ENCODE measurements at places on chromosomes 16 and 17.

DNA sequence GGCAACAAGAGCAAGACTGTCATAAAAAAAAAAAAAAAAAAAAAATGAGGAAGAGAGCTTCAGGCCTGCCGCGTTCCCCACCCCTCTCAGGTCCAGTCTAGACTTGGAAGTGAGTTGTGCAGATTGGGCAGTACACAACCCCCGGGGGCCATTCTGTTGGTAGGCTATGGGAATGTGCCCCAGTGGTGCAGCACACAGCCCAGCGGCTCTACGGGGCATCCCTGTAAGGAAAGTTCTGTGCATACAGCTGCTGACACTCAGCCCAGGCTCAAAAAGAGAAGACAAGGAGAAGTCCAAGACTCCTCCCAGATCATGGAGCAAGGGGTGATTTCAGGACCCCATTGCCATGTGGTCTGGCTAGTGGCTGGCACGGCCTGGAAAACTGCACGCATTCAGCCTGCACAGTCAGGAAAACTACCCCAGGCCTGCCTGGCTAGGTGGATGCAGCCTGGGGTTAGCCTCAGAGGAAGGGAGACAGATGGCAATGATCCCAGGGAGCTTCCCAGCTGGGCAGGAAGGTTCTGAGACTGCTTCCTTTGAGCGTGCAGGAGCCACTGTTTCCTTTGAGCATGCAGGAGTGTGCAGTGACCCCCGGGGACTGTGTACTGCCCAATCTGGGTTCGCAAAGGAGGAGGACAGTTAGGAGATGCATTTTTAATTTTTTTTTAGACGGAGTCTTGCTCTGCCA, 44.8 kb downstream of the PECAM1 start:
- no peak for DNase-seq

- DNase-seq: no peak
These were observed 664.5 kb upstream of the SALL1 start for GRCh38 chr16:51815523-51815922.

DNA sequence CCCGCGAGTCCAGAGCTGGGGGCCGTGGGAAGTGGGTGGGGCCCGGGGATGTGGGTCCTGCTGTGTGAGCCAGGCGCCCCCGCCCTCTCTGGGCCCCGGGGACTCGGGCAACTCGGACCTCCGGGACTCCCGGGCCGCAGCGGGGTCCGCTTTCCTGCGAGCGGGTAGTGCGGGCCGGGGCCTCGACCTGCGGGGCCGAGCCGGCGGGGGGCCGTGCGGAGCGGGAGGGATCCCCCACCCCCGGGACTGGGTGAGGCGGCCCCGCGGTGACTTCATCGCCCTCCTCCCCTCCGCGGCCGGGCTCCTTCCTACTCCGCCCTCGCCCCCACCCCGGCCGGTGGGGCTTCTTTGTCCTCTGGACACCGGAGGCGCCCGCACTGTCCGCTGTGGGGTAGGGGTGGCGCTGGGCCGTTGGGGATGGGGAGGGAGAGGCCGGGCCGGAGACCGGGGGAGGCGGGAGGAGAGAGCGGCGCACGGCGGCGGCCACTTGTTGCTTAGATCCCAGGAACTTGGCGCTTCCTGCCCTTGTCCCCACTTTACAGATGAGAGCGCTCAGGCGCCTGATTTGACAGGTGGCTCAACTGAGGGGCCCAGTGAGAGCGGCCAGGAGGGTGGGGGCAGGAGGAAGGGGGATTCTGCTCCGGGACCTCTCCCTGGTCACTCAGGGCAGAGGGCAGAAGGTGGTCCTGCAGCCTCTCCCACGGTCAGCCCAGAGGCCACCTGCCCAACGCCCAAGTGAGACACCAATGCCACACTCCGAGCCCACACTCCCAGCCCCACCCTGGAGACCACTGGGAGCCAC, 874 bp downstream of the CMTM3 start:
- DNase-seq: peak; percentile 33

GRCh38 chr16:56300242-56300623, 108.9 kb downstream of the GNAO1 start:
- DNase-seq: no peak

GRCh38 chr17:66353937-66354401, 51.6 kb downstream of the PRKCA start:
- DNase-seq: no peak

DNA sequence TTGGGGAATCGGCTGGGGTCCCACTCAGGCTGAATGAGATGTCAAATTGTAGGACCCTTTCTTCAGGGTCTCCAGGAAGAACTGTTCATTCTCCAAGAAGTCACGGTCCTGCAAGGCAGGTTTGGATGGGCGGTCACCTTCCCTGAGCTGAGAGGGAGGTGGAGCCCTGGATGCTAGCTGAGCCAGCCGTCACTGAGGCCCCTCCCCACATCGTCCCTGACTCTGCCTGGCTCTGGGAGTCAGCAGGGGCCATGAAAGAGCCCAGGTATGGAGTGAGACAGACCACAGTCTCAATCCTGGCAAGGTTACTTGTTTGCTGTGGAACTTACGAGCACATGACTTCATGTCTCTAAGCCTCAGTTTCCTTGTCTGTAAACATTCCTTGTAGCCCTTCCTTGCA, 6.0 kb upstream of the MRPL38 start:
- no peak for DNase-seq

- DNase-seq: no peak
These were observed 154.7 kb downstream of the ZNF423 start for GRCh38 chr16:49701065-49701685.

DNA sequence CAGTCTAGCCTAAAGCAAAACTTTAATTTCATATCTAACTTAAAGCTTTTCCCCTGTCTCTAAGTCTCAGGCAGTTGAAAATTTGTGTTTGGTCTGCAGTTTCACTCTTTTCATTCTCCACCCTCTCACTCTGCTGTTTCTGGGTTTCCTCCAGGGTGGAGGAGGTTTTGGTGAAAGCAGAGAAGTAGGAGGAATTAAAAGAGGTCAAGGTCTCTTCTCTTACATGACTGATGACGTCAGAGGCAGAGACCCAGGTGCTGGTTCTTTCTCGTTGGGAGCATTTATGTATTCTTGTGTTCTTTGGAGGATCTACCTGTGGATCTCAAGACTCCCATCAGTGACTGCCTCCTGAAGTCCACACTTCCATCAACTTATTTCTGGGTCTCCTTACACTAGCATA, 2.4 kb upstream of the PSMD11 start:
- DNase-seq: no peak

GRCh38 chr17:55677446-55677845, 45.2 kb downstream of the TMEM100 start:
- no peak for DNase-seq

- no peak for DNase-seq
These were observed 3.8 kb downstream of the PRR29 start for GRCh38 chr17:64001763-64002529.

DNA sequence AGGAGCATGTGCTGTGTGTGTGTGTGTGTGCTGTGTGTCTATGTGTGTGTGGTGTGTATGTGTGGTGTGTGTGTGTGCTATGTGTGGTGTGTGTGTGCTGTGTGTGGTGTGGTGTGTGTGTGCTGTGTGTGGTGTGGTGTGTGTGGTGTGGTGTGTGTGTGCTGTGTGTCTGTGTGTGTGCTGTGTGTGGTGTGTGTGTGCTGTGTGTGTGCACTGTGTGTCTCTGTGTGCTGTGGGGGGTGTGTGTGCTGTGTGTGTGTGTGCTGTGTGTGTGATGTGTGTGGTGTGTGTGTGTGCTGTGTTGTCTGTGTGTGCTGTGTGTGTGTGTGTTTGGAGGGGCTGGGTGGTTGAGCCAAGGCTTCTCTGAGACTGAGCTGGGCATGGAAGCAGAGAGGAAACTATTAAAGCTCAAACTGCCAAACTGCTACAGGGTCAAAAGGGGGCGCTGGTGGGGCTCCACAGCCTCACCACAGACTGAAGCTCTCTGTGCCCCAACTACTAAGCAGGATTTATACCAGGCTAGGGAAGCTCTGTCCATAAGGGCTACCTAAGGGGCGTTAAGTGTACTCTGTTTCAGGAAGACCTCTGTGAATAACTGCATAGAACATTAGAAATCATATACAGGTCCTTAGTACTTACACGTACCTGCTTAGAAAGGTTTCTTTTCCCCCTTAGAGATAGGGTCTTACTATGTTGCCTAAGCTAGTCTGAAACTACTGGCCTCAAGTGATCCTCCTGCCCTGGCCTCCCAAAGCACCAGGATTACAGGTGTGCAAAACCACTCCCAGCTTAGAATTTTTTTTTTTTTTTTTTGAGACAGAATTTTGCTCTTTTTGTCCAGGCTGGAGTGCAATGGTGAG, 27.8 kb upstream of the GHDC start:
- peak; percentile 23 for DNase-seq

DNA sequence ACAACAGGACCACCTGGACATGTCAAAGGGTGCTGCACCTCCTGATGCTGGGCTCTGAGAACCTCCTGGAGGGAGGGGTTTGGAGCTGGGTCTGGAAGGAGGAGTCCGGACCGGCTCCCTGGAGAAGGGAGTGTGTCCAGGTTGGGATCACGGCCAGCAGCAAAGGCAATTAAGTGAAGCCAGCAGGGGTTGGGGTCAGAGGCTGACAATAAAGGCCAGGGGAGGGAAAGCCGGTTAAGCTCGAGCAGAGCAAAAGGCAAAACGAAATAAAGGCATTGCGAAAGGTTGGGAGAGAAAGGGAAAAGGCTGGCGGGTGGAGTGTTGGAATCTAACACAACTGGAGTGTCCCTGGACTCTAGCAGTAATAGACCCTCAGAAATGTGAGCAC, 992 bp upstream of the CACNG4 start:
- no peak for DNase-seq

DNA sequence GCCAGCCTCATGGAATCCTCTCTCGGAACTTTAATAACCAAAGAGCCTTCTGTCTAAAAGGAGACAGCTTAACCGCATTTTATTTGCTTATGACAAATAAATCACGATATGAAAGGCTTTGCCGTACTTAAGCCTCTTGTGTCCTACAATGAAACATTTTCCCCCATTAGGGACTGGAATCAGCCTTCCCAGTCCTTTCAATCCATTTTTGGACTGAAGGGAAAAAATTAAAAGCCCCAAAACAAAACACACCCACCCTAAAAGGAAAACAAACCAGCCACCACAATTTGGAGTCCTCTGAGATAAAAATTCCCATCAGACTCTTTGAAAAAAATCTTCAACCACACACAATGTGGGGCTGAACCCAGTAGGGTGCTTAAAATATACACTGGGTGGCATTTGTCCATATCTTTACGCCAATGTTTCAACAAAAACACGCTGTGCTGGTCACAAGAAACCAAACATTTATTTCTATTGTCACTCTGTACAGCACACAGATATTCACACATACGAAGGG, 3.0 kb downstream of the HOXB4 start:
- DNase-seq: no peak
